Chondrocyte (in vitro differentiated cells): ENCODE measurements at places on chromosomes 2 and 18. TPM values are rescaled to one million over a fixed set of nuclear protein-coding genes. Genes with fewer than 3 reads are reported as not detected.

CABYR gene
- 8.1 to 11.5 TPM (median 9.8 TPM) in 3 replicates for total RNA-seq

AKAIN1 gene
- not detected in 3 replicates for total RNA-seq

SERPINB12 gene
- not detected in 3 replicates for total RNA-seq

AAK1 gene
- 78.5 to 97.5 TPM (median 97.2 TPM) in 3 replicates for total RNA-seq

DNA sequence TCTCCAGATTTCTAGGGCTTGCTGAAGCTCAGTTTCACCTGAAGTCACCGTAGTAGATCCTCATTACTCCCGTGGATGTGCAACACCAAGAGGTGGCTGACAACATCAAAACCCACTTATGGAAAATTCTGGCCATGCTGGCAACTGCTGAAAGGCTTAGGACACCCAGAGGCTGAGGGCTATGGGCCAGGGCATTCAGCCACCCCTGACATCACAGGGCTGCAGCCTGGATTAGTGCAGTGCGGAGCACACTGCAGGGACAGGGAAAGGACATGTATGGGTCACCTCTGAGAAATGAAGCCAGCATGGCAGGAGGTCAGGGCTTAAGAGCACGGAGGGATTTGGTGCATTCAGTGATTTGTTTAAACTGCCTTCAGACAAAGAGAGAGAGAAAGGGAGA is 300.6 kb downstream of the TDRD15 start:
- no peak for DNase-seq
- H3K36me3 ChIP-seq = no peaks in the 10 kb centered on the region
- H3K27me3 ChIP-seq = no peaks in the 10 kb centered on the region
- H3K4me3 ChIP-seq = no peak overlapping the region

GRCh38 chr18:63031375-63031774 is 288.2 kb downstream of the BCL2 start:
- H3K36me3 ChIP-seq = no peaks in the 10 kb centered on the region
- no peaks in the 10 kb centered on the region for H3K4me1 ChIP-seq
- peaks cover 16% of the 10 kb centered on the region for H3K27me3 ChIP-seq
- DNase-seq = no peak
- no peak overlapping the region for H3K27ac ChIP-seq

GRCh38 chr2:130381619-130382018 is 25.8 kb downstream of the PTPN18 start:
- DNase-seq = no peak
- peaks cover 13% of the 10 kb centered on the region for H3K36me3 ChIP-seq
- no peaks in the 10 kb centered on the region for H3K27me3 ChIP-seq
- H3K27ac ChIP-seq = no peak overlapping the region
- H3K4me1 ChIP-seq = peaks cover 8% of the 10 kb centered on the region

GRCh38 chr2:64750001-64750816 is 96.5 kb upstream of the SERTAD2 start:
- H3K4me3 ChIP-seq = peak overlapping the region; percentile 97
- peak overlapping the region; percentile 99 for H3K27ac ChIP-seq
- H3K4me1 ChIP-seq = peaks cover 23% of the 10 kb centered on the region
- no peaks in the 10 kb centered on the region for H3K27me3 ChIP-seq
- no peak for DNase-seq

DNA sequence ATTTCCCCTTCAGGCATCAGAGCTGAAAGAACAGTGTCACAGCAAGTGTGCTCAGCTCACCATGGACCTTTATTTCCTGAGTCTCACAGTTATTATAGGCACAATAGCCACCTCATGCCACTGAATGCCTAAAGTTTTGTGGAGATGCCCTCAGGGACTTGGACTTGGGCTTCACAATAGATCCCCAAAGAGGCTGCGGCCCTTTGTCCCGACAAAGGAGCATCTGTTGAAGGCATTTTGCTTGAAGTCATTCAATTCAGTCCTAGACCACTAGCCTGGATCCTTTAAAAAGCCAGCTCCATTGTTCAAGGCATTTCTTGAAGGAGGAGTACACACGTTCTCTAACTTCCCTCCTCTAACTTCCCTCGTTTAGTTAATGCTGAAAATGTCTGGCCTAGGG is 125.4 kb downstream of the DCC start:
- H3K4me1 ChIP-seq = no peaks in the 10 kb centered on the region
- no peak overlapping the region for H3K27ac ChIP-seq
- H3K4me3 ChIP-seq = no peak overlapping the region
- H3K36me3 ChIP-seq = no peaks in the 10 kb centered on the region
- DNase-seq = no peak

DNA sequence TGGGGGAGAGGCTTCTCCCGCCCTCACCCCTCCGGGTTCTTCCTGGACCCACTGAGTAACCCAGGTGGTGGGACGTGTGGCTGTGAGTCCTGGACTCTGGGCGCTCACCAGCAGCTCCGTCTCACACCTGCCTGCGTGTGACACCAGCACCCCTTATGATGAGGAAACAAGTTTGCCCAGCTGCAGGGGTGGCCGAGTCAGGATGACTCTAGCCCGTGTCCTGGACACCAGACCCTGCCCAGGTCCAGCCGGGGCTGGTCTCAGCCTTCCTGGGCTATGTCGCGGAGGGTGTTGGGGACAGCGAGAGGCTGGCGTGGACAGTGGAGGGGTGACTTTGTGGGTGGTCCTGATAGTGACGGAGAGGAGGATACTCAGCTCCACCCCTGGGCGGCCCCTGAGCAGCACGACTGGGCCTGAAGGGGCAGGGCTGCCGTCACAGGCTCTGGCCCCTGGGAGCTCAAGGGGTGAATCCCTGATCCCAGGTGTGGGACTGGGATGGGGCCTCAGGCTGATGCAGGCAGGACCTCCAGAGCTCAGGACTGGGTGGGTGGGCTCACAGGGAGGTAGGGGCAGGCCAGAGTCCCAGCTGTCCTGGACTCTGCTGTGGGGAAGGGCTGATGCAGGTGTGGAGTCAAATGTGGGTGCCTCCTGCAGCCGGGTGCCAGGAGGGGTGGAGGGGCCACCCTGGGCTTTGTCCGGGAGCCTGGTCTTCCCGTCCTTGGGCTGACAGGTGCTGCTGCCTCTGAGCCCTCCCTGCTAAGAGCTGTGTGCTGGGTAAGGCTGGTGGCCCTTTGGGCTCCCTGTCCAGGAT is 3.7 kb downstream of the GPR35 start:
- peaks cover 4% of the 10 kb centered on the region for H3K36me3 ChIP-seq
- peak; percentile 88 for DNase-seq
- H3K27me3 ChIP-seq = no peaks in the 10 kb centered on the region
- peaks cover 3% of the 10 kb centered on the region for H3K4me1 ChIP-seq
